ENCODE measurements at places on chromosomes 7 and 10.

GRCh38 chr10:11680496-11680895 lies 61.7 kb upstream of the ECHDC3 start:
- no peak for DNase-seq

GRCh38 chr10:122911889-122912484 lies 1.6 kb downstream of the FAM24A start:
- DNase-seq = peak; percentile 32

DNA sequence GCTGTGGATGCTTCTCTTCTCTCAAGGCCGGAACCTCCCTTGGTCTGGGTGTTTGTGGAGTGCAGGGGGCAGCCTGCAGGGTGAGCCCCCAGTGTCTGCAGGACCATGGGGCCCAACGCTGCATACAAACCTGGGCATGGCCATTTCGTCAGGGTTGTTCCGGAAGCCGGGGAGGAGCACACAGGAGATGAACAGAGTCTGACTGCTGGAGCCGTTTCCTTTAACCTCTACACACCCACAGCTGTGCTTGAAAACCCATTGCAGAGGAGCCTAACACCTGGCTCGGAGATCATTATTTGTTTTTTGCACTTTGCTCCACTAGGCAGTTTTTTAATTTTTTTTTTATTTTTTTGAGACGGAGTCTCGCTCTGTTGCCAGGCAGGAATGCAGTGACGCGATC lies 167.6 kb upstream of the INSYN2A start:
- DNase-seq = no peak

DNA sequence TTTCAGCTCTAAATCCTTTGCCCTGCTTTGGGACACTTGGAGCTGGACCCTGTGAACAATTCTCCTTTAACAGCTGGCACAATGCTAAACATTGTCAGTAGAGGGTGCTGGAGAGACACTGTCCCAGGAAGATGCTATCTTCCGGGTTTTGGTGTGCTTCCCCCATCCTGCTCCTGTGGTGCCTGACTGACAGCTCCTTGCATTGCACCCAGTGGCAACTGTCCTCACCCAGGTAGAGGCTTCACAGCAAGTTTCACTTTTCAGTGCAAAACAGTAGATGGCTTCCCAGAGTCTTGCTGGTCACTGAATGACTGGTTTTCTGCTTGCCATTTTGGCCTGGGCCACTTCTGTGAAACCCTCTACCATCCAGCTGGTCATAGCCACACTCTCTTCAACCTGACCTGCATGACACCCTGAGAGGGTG lies 77.3 kb downstream of the CDC14C start:
- DNase-seq = no peak

DNA sequence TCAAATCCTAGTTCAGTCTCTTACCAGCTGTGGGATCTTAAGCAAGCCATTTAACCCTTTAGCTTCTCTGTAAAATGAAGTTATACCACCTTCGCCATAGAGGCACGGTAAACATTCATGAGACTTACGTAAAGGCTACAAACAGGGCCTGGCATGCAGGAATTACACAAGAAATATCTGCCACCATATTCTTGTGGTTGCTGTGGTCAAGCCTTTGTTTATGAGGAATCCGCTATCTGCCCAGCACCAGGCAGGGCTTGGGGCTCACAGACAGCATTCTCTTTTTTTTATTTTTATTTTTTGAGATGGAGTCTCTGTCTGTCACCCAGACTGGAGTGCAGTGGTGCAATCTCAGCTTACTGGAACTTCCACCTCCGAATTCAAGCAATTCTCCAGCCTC lies 9.9 kb downstream of the AIFM2 start:
- DNase-seq = no peak

DNA sequence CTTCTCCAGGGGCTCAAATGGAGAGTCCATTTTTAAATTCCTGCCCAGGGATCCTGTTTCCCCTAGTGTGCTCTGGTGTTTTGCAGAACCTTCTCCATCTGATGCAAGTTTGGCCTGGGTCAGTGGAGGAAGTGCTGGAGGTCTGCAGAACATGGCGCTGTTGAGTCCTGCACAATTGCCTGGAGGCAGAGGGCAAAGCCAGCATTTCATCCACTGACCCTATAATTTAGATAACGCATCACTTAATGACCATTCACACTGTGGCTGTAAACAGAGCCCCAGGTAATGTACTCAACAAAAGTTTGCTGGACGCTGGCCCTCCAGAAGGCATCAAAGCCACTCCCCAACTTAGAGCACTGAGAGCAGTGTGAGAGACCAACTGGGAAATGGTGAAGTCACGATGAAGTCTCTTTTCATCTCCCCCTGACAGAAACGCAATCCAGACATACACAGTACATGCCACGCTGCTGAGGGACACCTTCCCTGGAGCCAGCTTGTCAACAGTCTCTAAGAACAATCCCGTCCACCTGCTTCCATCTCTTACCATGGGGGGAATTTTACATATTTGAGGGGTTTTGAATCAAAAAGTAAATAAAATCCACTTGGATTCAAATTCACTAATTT lies 13.4 kb downstream of the C10orf71 start:
- no peak for DNase-seq

GRCh38 chr7:82382276-82382675 lies 61.3 kb downstream of the CACNA2D1 start:
- no peak for DNase-seq

DNA sequence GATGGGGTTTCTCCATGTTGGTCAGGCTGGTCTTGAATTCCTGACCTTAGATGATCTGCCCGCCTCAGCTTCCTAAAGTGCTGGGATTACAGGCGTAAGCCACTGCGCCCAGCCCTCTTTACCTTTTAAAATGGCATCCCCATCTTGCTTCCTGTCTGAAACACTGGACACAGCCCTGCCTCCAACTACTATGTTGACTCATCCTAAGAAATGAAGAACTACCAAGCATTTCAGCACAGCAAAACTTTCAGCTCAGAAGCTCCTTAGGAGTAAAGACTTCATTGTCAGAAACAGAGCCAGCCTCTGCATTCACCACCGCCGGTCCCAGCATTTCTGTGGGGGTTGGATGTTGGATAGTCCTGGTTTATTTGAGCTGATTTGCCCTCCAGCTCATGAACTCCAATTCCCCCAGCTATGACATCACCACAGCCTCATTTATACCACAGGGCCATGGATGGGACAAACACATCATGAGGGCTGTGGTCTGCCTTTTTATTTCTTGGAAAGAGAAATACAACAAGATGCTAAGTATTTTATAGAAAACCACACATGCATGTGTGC lies 123.5 kb downstream of the ADCY1 start:
- DNase-seq = no peak

- DNase-seq = no peak
Observed at GRCh38 chr7:132270517-132270916, 305.8 kb downstream of the PLXNA4 start.

GRCh38 chr10:116007256-116007891 lies 265.6 kb downstream of the GFRA1 start:
- DNase-seq = no peak

Measured in effector CD8-positive, alpha-beta T cell (primary cell).